Brain (organoid and tissue), 16 donors: ENCODE measurements at places on chromosomes 6 and 20. TPM values are rescaled to one million over a fixed set of nuclear protein-coding genes. Genes with fewer than 3 reads are reported as not detected.

DNA sequence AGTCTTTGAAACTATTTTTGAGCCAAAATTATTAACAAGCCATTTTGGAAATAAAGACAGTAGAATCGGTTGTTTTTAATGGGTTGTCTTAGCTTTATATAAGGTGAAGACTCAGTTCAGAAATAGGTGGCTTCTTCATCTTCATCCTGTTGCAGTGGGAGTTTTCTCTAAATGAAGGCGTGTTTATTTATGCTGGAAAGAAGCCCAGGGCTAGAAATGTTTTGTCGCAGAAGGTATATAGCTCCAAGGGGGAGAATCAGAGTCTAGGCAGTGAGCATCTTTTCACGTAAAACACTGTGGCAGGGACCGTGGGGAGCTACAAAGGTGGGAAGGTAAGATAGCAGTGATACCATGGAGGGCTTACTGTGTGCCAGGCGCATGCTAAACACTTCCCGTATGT is 34.3 kb downstream of the FARS2 start:
- DNase-seq = peak; percentile 3

DNA sequence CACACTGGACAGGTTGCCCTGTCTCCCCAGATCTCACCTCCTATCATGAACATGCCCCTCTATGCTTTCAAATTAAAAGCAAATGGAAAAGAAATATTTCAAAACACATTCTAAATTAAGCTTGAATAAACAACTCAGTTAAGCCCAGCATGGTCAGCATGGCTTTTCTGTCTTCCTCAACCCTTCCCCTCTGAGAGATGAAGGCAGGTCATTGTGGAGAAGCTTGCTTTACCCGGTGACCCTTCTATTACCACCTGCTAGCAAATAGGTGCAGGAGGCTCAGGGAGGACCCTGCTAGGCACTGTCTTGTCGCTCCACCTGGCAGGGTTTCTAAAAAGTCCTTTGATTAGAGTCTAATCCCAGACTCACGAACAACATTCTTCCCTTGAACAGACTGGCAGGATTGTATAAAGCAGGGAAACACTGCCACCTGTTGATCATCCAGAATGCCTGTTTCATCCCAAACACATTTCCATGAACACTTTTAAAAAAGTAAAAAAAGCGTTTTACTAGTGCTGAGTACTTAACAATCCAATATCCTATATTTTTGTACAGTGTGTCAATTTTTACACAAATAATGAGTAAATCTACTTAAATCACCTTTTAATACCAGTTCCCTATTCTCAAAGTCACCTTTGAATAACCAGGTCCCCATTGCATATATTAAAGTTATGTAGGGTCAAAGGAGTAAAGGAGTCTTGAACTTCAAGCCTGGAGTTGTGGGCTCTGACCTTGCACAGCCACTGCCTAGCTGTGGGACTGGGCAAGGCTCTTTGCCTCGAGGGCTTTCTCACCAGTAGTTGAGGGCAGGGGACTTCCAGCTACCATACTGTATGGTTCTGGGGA is 75.5 kb downstream of the GPR6 start:
- peak; percentile 63 for DNase-seq

- no peak for DNase-seq
These were observed 7.8 kb downstream of the NFYA start for GRCh38 chr6:41080621-41081020.

DNA sequence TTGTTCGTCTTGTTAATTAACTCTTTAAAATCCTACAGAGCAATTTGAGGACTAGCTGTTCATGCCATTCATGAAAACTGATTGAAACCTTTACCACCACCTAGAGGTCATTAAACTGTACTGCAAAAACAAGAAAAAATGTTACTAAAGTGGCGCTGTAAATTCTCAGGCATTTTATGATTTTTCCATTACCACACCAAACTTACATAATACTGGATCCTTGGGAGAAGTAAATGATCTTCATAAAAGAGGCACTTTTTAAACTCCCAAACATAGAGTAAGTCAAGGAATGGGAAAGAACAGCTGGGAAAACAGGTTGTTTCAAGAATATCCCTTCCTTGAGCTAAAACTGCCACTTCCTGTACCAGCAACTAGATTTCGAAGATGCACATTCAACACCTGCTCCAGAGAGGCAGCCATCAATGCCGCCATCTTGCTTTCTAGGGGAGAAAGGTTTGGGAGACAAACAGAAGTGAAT is 54.3 kb downstream of the MYLIP start:
- peak; percentile 59 for DNase-seq

Gene MAFB
- polyA plus RNA-seq = 2.7 TPM

Gene SRSF12
- polyA plus RNA-seq = 5.8 TPM

DNA sequence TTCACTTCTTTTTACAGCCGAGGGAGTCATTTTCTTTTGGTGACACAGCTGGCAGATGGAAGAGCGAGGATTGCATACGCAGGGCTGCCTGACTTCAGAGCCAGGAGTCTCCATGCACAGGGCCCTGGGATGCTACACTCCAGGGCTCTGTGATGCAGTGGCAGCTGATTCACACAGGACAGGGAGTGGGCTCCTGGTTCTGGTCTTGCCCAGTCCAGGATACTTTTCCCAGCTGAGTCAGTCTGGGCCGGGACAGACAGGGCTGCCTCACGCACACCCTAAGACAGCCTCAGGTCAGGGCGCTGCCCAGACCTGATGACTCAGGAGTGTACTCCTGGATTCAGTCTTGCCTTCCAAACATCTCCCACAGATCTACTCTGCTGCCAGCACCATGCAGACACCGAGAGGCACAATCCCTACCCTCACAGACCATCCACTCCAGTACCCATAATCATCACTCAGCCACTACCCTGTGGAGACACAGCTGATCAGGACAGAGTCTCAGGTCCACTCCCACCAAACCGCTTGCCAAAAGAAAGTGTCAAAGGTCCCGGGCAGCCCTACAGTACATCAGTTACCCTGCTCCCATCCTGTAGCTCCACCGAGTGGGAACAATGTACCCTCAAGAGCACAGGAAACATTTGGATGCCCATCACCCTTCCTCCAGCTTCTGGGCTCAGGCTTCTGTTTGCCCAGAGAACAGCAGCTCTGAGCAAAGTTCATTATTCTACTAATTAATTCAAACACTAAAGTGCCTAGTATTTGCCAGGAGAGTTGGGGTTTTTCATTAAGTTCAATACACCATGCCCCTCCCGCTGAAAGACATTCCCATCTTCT is 11.5 kb downstream of the SDC4 start:
- no peak for DNase-seq

GRCh38 chr6:168300975-168301647 is 18.5 kb downstream of the DACT2 start:
- DNase-seq = no peak
